Daoy (cell line): ENCODE measurements at places on chromosomes 6 and 20. TPM values are rescaled to one million over a fixed set of nuclear protein-coding genes. Genes with fewer than 3 reads are reported as not detected.

Gene MUC21
- not detected in 2 replicates for total RNA-seq

Gene BMP2
- total RNA-seq: 1.8 and 2.5 TPM in 2 replicates

Gene ANKEF1
- total RNA-seq: 5.2 and 6.6 TPM in 2 replicates

Gene HAO1
- not detected in 2 replicates for total RNA-seq

- DNase-seq: no peak
These were observed 602.6 kb upstream of the PTCHD4 start for GRCh38 chr6:48713612-48714011.

DNA sequence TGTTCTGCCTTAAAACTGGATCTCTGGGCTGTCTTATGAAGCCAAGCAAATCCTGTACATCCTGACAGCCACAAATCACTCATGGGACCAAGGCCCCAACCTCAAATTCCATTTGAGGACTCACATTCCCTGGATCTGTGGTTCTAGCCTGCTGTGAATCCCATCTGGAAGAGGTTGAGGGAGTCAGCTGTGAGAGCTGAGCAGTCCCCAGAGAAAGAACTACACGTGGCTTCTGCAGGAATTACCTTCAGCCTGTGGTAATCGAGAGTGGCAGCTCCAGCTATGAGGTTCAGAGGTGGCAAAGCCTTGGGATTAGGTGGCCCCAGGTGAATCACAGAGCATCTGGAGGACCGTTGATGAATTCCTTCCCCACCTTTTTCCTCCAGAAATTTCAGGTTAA, 245.2 kb downstream of the SLC24A3 start:
- DNase-seq: peak; percentile 7
